ENCODE measurements at places on chromosomes 12 and 14.

GRCh38 chr12:131620946-131621681, 89.8 kb upstream of the SFSWAP start:
- DNase-seq: no peak
- H3K27ac ChIP-seq: no peak overlapping the region
- no peak overlapping the region for H3K4me3 ChIP-seq
- H3K4me1 ChIP-seq: peaks cover 4% of the 10 kb centered on the region
- H3K36me3 ChIP-seq: no peaks in the 10 kb centered on the region
- peaks cover 29% of the 10 kb centered on the region for H3K27me3 ChIP-seq

DNA sequence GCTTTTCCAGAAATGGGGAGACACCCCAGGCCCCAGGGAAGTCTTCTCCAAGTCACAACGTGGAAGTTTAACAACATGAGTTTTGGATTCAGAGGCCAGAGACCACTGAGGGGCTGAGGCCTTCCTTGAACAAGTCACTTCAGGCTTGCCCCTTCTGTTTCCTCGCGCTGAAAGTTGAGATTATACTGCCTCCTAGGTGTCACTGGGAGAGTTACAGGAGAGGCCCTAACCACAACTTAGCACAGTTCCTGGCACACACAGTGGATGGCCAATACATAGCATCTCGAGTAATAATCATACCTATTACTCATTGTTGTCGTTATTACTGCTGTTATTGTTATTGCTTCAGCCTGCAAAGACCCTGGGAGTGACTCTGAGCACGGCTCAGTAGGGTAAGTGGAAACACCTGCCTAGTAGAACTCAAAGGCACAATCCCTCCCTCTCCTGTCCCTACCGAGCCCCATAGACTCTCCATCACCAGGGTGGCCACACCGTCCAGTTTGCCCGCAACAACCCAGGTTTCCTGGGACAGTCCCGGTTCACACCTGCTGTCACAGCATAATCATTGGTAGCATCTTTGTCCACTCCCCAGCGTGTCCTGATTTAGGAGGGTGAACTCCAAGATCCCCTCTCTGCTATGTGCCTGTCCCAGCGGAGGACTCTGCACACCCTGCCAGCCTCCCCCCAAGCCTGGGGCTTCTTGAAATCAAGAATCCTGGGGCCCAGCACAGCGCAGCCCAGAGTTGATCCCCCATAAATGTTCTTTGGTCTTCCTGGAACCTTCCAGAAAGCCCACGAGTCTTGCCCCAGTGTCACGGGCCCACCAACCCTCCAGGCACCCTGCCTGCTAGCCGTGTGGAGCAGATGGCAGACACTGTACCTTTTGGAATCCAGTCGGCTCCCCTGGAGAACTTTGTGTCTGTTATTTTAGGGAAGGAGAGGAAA, 85.0 kb downstream of the SYNE3 start:
- no peaks in the 10 kb centered on the region for H3K27me3 ChIP-seq
- DNase-seq: no peak
- peaks cover 6% of the 10 kb centered on the region for H3K36me3 ChIP-seq
- H3K4me1 ChIP-seq: peaks cover 10% of the 10 kb centered on the region

- no peak overlapping the region for H3K4me3 ChIP-seq
- no peaks in the 10 kb centered on the region for H3K4me1 ChIP-seq
- H3K27ac ChIP-seq: no peak overlapping the region
- no peaks in the 10 kb centered on the region for H3K27me3 ChIP-seq
- H3K36me3 ChIP-seq: no peaks in the 10 kb centered on the region
These were observed 817.8 kb downstream of the GALC start for GRCh38 chr14:87175175-87175574.

- no peak for DNase-seq
- no peak overlapping the region for H3K4me3 ChIP-seq
- no peaks in the 10 kb centered on the region for H3K4me1 ChIP-seq
- H3K36me3 ChIP-seq: peaks cover 2% of the 10 kb centered on the region
These were observed 8.3 kb downstream of the MVK start for GRCh38 chr12:109581856-109582255.

GRCh38 chr12:75048767-75049166, 160.9 kb downstream of the KCNC2 start:
- no peaks in the 10 kb centered on the region for H3K4me1 ChIP-seq
- H3K4me3 ChIP-seq: no peak overlapping the region
- H3K27me3 ChIP-seq: no peaks in the 10 kb centered on the region
- no peak overlapping the region for H3K27ac ChIP-seq
- no peaks in the 10 kb centered on the region for H3K36me3 ChIP-seq

- peaks cover 10% of the 10 kb centered on the region for H3K36me3 ChIP-seq
- no peak overlapping the region for H3K4me3 ChIP-seq
- H3K27ac ChIP-seq: peak overlapping the region; percentile 6
- H3K27me3 ChIP-seq: no peaks in the 10 kb centered on the region
- no peak for DNase-seq
- peaks cover 5% of the 10 kb centered on the region for H3K4me1 ChIP-seq
These were observed 66.1 kb upstream of the DUSP6 start for GRCh38 chr12:89418228-89418910.

DNA sequence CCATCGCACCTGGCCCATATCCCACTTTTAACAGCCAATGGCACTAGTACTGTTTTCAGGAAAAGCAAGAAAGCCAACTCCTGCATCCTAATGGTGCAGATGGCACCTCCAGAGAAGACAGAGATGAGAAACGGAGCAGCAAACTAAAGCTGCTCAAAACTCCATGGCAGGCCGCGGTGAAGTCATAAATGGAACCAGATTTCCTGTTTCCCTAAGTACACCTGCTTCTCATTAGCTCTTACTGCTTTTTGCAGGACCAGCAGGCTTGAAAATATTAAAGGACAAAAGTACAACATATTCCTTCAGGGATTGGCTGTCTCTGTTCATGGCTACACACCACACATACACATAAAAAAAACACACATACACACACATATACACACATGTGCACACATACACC, 36.7 kb upstream of the LGALS3 start:
- H3K36me3 ChIP-seq: no peaks in the 10 kb centered on the region
- H3K4me3 ChIP-seq: no peak overlapping the region
- DNase-seq: no peak
- no peak overlapping the region for H3K27ac ChIP-seq
- peaks cover 14% of the 10 kb centered on the region for H3K4me1 ChIP-seq
- H3K27me3 ChIP-seq: no peaks in the 10 kb centered on the region

DNA sequence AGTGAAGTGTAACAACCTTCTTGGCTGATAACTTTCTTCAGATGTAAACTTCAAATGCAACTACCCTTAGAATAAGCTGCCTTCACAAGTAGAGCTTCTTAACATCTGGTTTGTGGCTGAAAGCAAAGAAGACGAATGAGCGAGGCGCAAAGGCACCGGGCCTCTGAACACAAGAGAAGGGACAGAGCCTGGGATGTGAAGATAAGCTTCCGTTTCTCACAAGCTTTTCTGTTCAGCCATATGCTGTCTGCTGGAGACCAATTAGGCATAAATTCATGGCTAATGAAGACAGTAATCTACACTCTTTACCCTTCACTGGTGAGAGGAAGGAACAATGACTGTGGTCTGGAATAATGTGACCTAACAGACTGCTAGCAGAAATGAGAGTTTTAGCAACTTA, 195.2 kb downstream of the ATXN7L3B start:
- H3K4me1 ChIP-seq: no peaks in the 10 kb centered on the region
- DNase-seq: no peak
- no peaks in the 10 kb centered on the region for H3K36me3 ChIP-seq

All from T-helper 17 cell (primary cell).